Activated effector memory CD4-positive, alpha-beta T cell treated with Interleukin-2 at 50 U/mL for 16 hours (primary cell): ENCODE measurements at places on chromosomes 2 and 18.

- DNase-seq = no peak
Measured at GRCh38 chr2:38797250-38797676, 19.3 kb downstream of the GEMIN6 start.

DNA sequence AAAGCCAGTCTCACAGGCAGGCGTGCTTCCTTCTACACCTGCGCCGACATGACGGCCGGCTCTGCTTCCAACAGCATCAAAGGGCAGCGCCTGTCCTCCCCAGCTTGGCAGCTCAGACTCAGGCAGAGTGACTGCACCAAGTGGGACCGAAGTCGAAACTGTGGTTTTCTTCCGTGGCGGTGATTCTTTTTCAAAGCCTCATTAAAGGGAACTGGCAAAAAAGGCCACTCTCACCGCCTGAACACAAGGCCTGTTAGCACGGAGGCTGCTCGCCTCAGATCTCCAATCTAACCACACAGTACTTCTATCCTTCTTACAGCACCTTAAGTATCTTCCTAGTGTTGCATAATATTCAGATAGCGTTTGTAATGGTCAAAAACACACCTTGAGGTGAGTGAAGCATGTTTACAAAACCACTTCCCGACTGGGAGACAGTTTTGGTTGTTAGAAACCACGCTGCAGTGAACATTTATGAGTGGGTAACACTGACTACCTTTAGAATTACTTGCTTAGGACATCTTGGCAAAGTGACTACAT lies 236.4 kb downstream of the HDAC4 start:
- no peak for DNase-seq

GRCh38 chr2:227834916-227835650 lies 21.4 kb downstream of the CCL20 start:
- no peak for DNase-seq

DNA sequence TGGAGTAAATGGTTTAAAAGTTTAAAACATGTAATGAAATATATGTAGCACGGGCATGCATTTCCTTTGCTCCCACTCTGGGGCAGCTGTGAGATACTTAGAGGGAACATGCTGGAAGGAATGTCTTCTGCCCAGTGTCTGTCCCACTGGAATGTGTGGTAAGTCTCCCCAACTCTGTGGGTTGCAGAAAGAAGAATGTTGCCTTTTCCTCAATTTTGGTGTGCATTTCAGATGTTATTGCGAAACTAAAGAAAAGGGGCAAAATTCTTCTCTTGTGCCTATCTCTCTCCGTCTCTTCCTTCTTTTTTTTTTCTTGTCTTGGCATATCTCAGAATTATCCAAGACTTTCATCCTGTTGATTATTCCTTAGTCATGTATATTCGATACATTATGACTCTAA lies 201.1 kb downstream of the SH3RF3 start:
- no peak for DNase-seq

GRCh38 chr2:171432969-171433762 lies 624 bp downstream of the METTL8 start:
- DNase-seq = no peak

GRCh38 chr2:223050900-223051504 lies 988 bp upstream of the KCNE4 start:
- DNase-seq = no peak

- no peak for DNase-seq
Measured at GRCh38 chr2:105712166-105712915, 32.4 kb upstream of the NCK2 start.
